Hematopoietic multipotent progenitor cell treated with erythropoietin and hydrocortisone succinate and interleukin-3 and kit ligand, for 17 days (in vitro differentiated cells): ENCODE measurements at places on chromosomes 3 and 15.

GRCh38 chr15:89374086-89374981 lies 39.7 kb upstream of the POLG start:
- no peak for DNase-seq

DNA sequence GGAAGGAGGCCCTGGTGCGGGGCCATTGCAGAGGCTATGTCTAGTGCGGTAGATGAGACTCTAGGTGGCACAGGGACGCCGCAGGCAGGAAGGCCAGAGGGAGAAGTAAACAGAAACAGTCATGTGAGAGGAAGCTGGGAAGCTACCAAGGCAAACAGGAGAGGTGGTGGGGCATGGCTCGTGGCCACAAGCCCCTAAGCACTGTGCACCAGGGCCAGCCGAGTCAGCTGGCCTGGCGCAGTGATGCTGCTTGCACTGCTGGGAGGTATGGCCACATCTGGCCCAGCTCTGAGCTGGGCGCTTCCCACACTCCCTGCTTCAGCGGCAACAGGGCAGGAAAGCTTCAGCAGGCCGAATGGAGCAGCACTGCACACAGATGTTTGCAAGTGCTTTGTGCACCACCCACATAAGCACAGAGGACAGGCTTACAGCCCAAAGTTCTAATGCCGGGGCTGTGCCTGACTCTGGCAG lies 76.6 kb downstream of the SRGAP3 start:
- no peak for DNase-seq

GRCh38 chr3:180680097-180680430 lies 775 bp upstream of the CCDC39 start:
- DNase-seq = no peak

DNA sequence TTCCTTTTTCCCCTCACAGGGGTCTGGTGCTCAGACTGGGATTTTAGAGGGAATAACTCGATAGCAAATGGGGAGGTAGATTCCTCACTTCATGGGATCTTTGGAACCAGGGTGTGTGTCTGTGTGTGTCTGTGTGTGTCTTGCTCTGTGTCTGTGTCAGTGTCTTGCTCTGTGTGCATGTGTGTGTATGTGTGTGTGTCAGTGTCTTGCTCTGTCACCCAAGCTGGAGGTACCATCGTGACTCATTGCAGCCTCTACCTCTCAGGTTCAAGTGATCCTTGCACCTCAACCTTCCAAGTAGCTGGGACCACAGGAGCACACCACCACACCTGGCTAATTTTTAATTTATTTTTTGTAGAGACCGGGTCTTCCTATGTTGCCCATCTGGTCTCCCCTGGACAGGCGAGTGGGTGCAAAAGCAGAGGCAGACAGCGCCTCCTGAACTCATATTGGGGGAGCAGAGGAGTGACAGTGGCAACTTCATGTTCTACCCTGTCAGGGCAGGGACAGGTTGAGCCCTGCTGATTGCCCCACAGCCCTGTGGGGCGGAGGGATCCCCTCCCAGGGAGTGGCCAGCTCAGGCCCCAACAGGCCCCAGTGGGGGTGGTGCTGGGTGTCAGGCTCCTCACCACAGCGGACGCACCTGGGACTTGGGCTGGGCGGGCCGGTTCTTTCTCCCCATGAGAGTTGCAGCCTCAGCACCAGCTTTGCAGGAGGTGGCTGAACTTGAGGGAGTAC lies 10.4 kb upstream of the SEMA4B start:
- peak; percentile 73 for DNase-seq

- no peak for DNase-seq
Observed at GRCh38 chr3:15633766-15634598, 32.4 kb downstream of the BTD start.

DNA sequence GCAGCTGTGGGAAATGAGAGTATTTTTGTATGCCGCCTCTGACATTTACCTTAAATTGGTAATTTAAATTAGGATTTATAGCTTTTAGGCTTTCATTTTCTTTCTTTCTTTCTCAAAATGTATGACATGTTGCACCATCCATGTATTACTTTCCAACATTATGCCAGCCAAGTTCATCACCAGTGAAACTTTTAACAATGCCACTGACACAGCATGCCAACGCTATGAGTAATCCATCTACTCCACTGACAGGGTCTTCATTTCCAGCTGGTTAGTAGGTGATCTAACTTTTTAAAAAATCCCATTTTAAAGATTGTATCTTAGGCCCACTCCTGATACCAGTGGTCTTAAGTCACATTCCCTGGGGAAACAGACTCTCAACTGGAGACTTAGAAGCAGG lies 21.8 kb upstream of the CLDN16 start:
- DNase-seq = no peak

GRCh38 chr15:38002883-38003477 lies 68.5 kb downstream of the TMCO5A start:
- no peak for DNase-seq

- DNase-seq = no peak
Observed at GRCh38 chr15:81372575-81372974, 1.4 kb downstream of the TMC3 start.

- DNase-seq = no peak
Observed at GRCh38 chr3:152302521-152303021, 33.8 kb downstream of the MBNL1 start.

- DNase-seq = no peak
Observed at GRCh38 chr3:157130467-157131251, 29.3 kb downstream of the CCNL1 start.

GRCh38 chr3:183980403-183980802 lies 37.3 kb downstream of the ABCC5 start:
- no peak for DNase-seq

GRCh38 chr3:170010498-170010897 lies 27.3 kb upstream of the GPR160 start:
- no peak for DNase-seq

- DNase-seq = no peak
Observed at GRCh38 chr3:24472358-24472757, 22.3 kb downstream of the THRB start.

DNA sequence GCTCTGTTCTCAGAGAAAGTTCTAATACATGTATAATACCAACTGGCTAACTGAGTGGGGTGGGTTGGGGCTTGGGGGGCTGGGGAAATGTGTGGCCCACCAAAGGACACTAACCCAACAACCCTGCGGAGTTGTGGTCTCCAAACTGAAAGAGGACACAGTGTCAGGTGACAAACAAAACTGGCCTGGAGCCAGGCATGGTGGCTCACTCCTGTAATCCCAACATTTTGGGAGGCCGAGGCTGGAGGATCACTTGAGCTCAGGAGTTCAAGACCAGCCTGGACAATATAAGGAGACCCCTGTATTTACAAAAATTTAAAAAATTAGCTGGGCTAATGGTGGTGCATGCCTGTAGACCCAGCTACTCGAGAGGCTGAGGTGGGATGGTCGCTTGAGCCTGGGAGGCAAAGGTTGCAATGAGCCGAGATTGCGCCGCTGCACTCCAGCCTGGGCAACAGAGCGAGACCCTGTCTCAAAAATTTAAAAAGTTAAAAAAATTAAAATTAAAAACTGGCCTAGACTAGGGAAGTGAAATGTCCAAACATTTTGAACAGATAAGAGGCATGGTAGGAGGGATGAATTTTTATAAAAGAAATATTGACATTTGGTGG lies 31.7 kb upstream of the SRP14 start:
- DNase-seq = no peak

- DNase-seq = no peak
Observed at GRCh38 chr15:80722811-80723210, 27.7 kb downstream of the ABHD17C start.

GRCh38 chr15:90839187-90840071 lies 29.0 kb upstream of the FURIN start:
- DNase-seq = peak; percentile 39

- no peak for DNase-seq
Observed at GRCh38 chr15:96343113-96344059, 12.9 kb downstream of the NR2F2 start.

DNA sequence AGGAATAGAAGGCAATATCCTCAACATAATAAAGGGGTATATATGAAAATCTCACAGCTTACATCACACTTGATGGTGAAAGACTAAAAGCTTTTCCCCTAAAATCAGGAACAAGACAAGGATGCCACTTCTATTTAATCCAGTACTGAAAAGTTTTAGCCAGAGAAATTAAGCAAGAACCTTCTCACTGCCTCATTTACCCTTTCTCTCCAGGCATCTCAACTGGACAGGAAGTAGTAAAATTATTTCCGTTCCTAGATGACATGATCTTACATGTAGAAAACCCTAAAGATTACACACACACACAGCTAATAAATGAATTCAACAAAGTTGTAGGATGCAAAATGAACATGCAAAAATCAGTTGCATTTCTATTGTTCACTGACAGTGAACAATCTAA lies 11.2 kb downstream of the SCAP start:
- no peak for DNase-seq

GRCh38 chr3:189229196-189229828 lies 57.5 kb downstream of the TPRG1 start:
- no peak for DNase-seq

DNA sequence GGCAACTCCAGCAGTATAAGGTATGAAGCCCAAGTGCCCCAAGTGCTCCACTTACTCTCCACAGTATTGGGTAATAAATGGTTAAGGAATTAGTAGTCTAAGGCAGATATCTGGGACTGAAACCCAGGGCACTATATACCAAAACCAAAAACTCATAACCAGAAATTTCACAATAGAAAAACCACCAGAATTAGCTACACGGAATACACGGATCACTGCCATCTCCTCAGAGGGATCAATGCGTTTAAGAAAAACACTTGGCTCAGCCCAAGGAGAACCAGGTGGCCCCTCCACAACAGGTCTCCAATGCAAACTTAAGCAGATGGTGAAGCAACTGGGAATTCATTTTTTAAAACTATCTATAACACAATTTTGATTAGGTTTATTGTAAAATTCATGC lies 83.6 kb downstream of the FAIM start:
- DNase-seq = no peak

DNA sequence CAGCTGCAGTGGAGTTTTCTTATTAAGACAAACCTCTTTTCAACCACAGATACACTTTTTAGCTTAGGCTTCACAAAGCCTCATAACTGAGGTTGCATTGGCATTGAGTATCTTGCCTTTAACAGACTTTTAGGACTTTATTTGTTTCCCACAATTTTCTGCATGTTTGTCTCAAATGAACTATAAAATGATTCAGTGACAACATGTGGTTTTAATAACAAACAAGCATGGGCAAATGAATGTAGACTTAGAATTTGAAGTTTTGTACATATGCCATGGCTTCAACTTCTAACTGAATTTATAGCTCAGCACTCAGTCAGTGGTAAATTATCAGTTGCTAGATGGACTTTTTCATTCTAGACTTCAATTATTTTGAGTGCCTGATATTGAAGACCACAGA lies 101.6 kb downstream of the SLC25A26 start:
- DNase-seq = no peak

DNA sequence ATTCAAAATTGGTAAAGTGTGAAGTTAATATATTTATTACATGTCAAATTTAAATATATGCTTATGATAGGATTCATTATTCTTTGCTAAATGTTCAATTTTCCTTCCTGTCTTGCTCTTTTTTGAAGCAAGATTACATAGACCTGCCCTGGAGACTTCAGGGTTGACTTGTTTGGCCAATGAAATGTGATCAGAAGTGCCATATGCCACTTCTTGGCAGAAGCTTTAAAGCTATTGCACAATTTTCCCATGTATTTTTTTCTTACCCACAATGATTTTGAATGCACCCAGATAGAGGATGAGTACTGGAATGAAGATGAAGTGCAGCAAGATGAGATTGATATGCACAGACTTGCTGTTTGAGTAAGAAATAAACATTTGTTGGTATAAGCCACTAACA lies 406.3 kb upstream of the BCHE start:
- no peak for DNase-seq

GRCh38 chr3:196323691-196324090 lies 5.7 kb upstream of the DYNLT2B start:
- no peak for DNase-seq

GRCh38 chr15:98845138-98845884 lies 162.3 kb downstream of the PGPEP1L start:
- no peak for DNase-seq

GRCh38 chr15:41115161-41115651 lies 874 bp downstream of the INO80 start:
- no peak for DNase-seq

- no peak for DNase-seq
Observed at GRCh38 chr3:71254281-71255057, 329.1 kb downstream of the FOXP1 start.

DNA sequence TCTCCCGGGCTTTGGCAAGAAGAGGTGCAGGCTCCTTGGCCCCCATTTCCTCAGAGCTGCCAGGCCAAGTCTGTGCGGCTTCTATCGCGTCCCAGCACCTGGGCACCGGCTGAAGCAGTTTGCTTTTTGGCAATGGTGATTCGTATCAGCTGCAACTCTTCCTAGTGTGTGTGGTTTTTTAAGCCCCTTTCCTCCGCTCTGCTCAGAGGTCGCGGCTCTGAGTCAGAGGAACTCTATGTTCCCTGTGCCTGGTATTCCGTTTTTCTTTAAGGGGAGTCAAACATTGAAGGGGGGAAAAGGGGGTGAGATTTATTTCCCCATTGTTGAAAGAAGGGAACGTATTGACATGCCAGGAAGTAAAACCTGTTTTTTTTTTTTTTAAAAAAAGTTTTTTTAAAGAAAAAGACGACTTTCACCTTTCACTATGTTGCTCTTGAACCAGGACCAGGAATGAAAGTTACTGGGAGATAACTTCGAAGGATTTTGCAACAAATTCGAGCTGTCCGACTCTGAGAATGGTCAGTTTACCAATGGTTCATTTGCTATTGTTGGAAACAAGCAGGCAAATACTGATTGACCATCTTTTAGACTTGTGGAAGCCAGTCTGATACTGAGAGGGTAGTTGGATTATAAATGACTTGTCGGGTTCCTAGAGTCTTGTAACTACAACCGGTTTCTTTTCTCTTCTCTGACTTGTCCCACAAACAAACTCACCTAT lies 1.1 kb downstream of the ARMC8 start:
- peak; percentile 76 for DNase-seq

DNA sequence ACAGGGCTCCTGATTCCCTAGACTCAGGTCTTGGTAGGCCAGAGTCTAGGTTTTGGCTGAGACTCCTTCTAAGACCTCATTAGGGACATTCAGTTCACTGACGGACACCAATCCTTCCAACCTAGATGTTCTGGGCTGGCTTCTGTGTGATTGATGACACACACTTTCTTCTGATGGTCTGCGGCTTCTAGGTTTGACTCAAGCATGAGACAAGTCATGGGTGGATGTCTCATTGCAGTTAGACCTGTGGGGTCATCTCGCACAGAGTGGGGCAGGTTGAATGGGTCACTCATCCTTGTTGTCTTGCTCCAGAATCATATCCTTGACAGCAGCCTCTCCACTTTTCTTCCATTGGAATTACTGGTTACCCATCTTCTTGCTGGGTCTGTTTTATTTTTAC lies 35.8 kb downstream of the ARNT2 start:
- no peak for DNase-seq

- no peak for DNase-seq
Observed at GRCh38 chr3:29065211-29065785, 215.6 kb upstream of the RBMS3 start.

GRCh38 chr3:84573962-84574361 lies 384.8 kb upstream of the CADM2 start:
- DNase-seq = no peak

- DNase-seq = no peak
Observed at GRCh38 chr15:23065836-23066235, 26.5 kb upstream of the TUBGCP5 start.

GRCh38 chr3:183274609-183275008 lies 21.6 kb downstream of the B3GNT5 start:
- DNase-seq = no peak

- DNase-seq = peak; percentile 99
Observed at GRCh38 chr3:53269888-53270880, 14.4 kb upstream of the TKT start.

GRCh38 chr3:190401963-190402362 lies 14.0 kb downstream of the CLDN16 start:
- no peak for DNase-seq
